EL (cell line): ENCODE measurements at places on chromosomes 3 and 15.

- no peak for DNase-seq
These were observed 479.3 kb downstream of the EPHA3 start for GRCh38 chr3:89586676-89587075.

DNA sequence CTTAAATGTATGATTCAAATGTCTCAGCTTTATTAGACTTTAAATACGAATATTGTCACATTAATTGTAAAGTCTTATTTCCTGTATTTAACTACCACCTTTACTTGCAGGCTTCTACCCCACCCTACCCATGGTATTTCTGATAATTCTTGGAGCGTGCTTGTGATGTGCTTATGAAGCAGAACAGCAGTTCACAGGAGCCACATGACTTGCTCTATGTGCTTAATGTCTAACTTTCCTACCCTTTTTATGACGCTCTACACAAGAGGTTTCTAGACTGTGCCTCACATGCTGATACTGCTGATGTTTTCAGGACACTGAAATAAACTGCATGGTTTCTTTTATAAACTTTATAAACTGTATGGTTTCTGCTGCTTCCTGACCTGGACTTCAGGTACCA lies 553.5 kb upstream of the CCDC54 start:
- no peak for DNase-seq

- no peak for DNase-seq
These were observed 12.4 kb upstream of the TPM1 start for GRCh38 chr15:63030101-63030551.

- no peak for DNase-seq
These were observed 21.1 kb upstream of the COLQ start for GRCh38 chr3:15542614-15543013.

GRCh38 chr3:71564361-71564760 lies 19.2 kb downstream of the FOXP1 start:
- no peak for DNase-seq

- DNase-seq, result no peak
These were observed 14.4 kb downstream of the PLA2G4F start for GRCh38 chr15:42141795-42142667.

- no peak for DNase-seq
These were observed 12.9 kb upstream of the DCBLD2 start for GRCh38 chr3:98914210-98915080.

- DNase-seq, result no peak
These were observed 314.1 kb upstream of the TRIM42 start for GRCh38 chr3:140363801-140364200.

GRCh38 chr3:184946917-184947316 lies 135.0 kb downstream of the VPS8 start:
- DNase-seq, result no peak

DNA sequence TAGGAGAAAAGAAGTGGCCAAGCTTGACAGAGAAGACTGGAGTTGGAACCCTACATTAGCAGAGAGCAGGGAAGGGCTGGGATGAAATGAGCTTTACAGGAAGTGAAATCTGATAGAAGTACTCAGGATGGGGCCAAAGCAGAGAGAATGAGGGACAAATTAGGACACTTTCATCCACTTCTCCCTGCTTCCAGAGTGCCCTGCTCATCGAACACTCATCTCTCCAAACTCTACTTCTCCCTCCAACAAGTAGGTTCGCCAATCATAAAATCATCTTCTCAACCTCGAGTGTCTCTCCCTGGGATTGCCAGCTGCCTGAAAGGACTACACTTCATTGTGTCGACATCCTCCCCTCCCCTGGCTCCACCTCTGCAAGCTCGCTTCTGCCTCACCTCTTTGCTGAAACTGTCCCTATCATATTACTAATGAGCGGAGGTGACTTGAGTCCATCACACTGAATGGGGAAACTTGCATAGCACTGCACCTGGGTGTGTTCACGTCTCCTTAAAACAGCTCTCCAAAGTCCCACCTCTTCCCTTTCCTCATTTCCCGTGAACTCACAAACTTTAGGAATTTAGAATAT lies 365.8 kb downstream of the FOXP1 start:
- DNase-seq, result no peak

- DNase-seq, result no peak
These were observed 22.2 kb downstream of the FAM98B start for GRCh38 chr15:38476120-38476519.

GRCh38 chr15:89211678-89212170 lies 9.7 kb downstream of the RLBP1 start:
- no peak for DNase-seq
